ENCODE measurements at places on chromosomes 2 and 18. TPM values are rescaled to one million over a fixed set of nuclear protein-coding genes. Genes with fewer than 3 reads are reported as not detected.
A peak's percentile ranks its signal among the peaks of the same experiment; 100 is the strongest.

- DNase-seq = no peak
Measured at GRCh38 chr2:146265656-146266055, 1579.2 kb upstream of the ACVR2A start.

DNA sequence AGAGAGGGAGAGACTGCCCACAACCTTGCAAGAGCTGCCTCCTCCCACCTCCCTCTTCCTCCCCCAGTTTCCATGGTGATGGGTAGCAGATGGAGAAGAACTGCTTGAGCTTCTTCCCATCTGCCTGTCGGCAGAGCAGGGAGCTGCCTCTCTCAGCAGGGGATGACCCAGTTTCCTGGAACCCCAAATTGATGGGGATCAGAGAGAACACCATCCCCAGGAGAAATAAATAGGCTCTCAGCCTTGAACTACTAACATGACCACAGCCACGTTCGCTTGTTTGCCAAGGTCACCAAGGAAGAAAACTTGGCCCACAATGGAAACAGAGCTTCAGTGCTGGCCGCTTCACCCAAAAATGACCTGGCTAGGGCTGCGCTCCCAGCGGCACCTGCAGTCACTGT, 82.2 kb downstream of the ADD2 start:
- DNase-seq = no peak

DNA sequence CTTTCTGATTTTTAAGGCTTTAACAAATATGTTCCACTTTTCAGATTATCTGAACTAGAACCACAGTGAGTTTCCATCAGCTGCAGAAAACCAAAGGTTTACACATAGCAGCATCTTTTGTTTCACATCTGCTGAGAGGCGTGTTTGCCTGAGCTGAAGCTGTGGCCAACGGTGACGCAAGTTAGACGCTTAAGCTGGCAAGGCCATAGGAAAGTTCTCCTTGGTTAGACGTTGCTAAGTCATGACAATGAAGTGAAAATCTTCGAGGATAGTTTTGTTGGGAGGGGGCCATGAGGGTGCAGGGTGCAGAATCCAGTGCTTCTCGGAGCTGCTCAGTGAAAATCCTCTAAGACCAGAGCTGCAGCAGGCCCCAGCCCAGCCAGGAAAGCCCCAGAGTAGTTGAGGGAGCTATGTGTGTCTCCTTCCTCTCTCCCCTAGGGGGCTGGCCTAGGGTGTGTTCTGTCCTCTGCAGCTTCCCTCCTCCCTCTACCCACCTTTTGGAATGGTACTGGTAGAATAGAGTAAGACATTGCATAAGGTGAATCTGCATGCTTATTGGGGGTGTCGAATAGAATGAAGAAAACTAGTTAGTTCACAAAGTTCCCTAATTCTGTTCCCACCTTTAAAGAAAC, 105.4 kb downstream of the FHOD3 start:
- no peak for DNase-seq

- DNase-seq = peak; percentile 54
Measured at GRCh38 chr2:81007104-81007503, 702.6 kb upstream of the LRRTM1 start.

Gene REG3G
- not detected for total RNA-seq

DNA sequence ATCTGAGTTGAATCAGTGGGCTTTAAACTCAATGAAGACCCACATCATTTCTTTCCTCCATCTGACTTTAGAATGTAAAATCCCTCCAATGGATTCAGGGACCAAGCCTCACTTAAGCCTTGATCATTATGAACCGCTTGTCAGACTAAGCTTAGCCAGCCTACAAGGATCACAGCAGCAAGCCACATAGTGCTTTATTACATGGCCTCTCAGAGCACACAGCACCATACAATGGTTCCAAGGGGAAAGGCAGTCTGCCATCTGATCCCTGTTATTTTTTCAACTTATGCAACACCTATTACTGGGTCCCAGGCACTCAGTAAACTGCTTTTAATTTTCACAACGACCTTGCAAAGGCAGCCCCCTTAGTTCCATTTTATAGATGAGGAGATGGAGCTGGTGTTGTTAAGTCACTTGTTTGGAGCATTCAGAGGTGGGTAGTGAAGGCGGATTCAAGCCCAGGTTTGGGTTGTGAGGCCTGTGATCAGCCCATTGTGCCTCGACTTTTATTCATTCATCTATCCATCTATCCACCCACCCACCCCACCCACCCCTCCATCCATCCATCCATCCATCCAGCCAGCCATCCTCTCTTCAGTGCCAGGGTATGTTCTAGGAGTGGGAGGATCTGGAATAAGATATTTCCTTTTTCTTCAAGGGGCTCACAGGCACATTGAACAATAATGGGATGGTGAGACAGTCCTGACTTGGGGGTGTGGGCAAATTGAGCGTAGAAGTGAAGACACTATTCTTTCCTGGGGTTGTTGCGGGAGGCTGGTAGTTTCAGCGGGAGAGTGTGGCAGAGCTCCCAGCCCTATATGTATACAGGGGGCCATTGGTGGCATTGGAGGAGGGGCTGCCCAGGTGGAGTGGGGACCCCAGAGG, 141.2 kb downstream of the MYCN start:
- DNase-seq = no peak

DNA sequence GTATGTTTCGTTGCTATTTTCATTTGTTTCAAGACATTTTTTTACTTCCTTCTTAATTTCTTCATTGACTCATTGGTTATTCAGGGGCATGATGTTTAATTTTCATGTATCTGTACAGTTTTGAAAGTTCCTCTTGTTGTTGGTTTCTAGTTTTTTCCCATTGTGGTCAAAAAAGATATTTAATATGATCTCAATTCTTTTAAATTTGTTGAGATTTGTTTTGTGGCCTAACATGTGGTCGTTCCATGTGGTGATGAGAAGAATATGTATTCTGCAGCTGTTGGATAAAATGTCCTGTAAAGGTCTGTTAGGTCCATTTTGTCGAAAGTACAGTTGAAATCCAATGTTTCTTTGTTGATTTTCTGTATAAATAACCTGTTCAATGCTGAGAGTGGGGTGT, 110.3 kb upstream of the MAP4K4 start:
- no peak for DNase-seq

DNA sequence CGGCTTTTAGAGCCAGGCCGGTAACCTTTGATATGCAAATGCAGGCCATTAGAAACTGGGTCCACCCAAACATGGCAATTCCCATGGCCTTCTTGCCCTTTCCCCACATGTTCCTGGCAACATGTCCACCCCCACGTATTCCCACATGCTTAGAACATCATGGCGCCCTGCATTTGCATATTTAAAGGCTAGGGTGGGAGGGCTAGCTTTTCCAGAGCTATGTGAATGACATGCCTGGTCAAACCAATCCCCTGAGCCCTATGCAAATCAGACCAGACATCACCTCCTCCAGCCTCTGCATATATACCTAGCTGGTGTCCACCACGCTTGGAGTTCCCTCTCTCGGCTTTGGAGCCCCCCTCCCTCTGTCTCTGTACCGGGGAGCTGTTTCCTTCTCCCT, 481.9 kb downstream of the CDH2 start:
- no peak for DNase-seq

Gene CETN1
- total RNA-seq = not detected

DNA sequence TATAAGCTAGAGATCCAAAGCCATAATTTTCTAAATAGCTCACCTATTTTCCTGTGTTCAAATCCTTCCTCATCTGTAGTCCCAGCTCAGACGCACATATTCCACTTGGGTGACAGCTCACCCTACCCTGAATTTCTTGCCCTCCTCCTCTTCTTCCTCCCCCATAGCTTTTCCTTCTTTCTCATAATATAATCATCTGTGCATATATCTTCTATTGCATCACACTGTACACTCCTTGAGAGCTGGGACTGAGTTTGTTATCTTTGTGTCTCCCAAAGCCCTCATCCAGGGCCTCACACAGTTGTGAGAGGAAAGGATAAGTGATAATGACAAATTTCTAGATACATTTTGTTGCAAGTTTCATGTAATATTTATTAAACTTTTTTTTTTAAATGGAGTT, 55.9 kb upstream of the RTN4 start:
- no peak for DNase-seq

GRCh38 chr2:134207589-134208209, 46.2 kb upstream of the MGAT5 start:
- DNase-seq = peak; percentile 84

Gene ABCG8
- total RNA-seq = not detected

DNA sequence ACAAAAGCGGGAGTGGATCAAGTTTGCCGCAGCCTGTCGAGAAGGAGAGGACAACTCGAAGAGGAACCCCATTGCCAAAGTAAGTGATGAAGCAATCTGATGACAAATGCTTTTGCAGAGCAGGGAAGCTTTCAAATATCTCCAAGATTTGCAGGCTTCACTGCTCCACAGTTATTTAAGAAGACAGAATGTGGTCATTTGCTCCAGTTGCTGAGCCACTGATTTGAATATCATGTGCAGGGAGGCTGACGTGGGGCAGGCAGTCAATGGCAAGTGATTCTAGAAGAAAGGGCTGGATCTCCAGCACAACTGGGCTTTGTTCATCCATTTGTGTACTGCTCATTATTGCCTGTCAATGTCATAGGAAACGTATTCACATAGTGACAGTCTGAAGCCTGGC, 10.2 kb downstream of the DSG4 start:
- peak; percentile 99 for DNase-seq

Gene L3MBTL4
- total RNA-seq = 15.2 TPM

GRCh38 chr2:137847443-137847842, 116.8 kb upstream of the HNMT start:
- no peak for DNase-seq

Gene HOXD3
- not detected for total RNA-seq

Gene ASAP2
- total RNA-seq = not detected

Gene REG1A
- not detected for total RNA-seq

DNA sequence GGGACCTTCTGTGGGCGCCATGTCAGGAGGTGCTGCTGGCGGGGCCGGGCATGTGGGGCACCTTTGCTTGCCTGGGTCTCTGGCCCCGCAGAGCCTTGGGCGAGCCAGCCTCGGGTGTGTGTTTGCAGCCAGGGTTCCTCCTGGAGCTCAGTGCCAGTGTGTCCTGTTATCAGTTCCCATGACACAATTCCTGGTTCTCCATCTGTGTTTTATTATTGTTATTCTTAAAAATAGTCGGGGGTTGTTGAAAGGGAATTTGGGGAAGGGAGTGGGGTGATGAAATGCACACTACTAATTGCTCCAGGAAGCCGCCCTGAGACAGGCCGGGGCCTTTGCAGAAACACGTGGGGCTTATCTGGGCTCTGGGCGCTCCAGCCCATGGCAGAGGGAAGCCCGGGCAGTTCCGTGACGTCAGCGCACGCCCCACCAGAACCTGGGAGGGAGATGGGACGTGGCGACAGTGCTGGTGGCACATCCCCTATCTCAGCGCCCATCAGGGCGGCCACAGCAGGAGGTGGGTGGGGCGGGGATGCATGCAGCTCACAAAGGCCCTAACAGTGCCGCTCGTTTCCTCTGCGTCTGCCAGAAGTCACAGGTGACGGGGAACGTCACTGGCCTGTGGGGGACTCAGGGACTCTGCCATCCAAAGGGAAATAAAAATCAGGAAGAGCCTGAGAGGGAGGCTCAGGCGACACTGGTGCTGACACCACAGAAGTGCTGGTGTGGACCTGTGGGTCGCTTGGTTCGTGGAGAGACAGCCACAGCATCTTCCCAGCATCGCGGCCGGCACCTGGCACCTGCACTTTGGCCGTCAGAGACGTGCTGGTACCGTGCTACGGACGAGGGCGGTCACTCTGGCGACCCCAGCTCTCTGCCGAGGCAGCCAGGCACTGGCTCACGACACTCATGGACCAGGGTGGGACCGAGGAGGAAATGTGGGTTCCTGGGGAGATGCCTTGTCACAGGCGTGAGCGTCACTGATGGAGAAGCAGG, 131.0 kb downstream of the NFATC1 start:
- DNase-seq = no peak

DNA sequence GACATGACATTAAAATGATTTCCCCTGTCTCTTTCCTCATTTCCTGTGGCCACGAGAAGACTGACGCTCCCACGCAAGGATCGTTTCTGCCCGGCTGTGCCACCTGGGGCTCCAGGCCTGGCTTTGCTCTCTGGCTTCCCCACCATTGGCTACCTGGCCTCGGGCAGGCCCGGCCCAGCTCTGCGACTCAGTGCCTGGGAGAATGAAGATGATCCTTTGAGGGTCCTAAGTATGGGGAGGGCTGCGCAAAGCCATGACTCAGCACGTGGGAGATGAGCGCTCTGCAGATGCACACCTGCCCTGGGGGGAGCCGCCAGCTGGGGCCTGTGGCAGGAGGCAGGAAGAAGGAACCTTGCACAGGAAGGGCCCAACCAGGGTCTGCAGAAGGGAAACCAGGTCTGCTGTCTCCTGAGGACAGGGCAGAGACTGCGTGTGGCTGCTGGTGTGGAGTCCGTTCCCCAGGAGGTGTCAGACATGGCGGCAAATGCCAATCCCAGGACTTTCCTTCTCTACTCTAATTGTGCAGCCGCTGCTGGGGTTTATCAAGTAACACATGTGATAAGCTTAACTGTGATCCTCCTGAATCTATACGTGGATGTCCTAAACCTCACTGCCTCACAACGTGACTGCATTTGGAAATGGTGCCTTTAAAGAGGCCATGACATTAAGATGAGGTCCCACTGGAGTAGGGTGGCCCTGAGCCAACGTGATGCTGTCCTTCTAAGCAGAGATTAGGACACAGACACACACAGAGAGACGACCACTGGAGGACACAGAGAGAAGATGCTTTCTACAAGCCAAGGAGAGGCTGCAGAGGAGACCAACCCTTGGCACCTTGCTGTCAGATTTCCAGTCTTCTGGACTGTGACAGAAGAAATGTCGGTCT, 32.9 kb downstream of the MBP start:
- no peak for DNase-seq

GRCh38 chr2:12168791-12169388, 422.5 kb downstream of the LPIN1 start:
- DNase-seq = no peak

DNA sequence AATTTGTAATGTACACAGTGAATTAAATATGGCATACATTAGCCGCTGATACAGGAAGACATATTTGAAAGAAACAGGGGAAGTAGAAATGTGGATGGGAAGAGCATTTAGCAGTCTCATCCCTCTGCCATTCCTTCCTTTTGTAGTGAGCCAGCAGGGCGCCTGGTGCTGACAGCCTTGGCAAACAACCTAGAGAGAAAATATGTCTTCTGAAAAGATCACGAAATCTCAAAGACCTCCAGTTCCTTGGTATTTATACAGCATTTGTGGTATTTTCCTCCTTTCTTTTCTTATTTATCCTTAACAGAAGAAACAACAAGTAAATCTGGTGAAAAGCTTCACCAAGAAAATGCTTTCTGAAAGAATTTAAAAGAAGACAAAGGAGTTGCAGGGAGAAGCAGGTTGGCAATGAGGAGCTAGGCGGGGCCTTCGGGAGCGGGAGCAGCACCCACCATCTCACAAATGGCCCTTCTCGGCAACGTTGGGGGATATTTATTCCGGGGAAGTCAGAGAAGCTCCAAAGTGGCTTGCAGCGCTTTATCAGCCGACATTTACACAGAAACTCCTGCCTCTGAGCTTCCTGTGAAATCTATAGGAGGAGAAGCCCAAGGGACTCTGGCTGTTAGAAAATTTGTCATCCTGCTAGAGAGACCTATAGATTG, 406.1 kb upstream of the NRP2 start:
- DNase-seq = no peak

DNA sequence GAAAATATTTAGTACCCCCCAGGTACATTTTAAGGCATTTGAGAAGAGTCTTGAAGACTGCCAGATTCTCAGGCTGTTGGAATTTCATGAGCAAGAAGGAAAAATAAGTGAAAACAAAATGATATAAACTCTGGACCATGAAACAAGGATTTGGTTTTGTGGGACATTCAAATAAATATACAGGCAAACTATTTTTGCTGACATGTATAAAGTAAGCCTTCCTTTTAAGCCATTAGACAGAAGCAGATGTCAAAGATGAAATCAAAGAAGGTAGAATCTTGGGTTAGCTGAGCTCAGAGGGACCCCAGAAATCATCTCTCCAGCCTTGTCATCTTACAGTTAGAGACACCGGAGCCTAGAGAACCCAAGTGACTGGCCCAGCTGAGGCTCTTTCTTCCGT, 51.3 kb upstream of the ACSL3 start:
- no peak for DNase-seq
